ENCODE measurements at places on chromosomes 7 and 10.
A peak's percentile ranks its signal among the peaks of the same experiment; 100 is the strongest.

DNA sequence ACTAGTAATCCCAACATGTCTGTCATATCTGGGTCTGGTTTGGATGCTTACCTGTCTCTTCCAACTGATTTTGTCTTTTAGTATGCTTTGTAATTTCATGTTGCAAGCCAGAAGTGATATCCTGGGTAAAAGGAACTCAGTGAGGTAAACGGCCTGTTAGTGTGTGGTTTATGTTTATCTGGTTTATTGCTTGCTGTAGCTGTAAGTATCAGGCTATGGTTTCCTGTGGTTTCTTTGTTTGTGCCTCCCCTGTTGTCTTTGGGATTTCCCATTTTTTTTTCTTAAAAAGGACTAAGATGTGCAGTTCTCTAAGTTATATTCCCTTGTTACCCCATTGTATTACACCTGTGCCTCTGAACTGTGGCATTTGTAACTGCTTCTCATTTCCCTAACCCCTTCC, 323.5 kb upstream of the POM121L12 start:
- no peak for DNase-seq

DNA sequence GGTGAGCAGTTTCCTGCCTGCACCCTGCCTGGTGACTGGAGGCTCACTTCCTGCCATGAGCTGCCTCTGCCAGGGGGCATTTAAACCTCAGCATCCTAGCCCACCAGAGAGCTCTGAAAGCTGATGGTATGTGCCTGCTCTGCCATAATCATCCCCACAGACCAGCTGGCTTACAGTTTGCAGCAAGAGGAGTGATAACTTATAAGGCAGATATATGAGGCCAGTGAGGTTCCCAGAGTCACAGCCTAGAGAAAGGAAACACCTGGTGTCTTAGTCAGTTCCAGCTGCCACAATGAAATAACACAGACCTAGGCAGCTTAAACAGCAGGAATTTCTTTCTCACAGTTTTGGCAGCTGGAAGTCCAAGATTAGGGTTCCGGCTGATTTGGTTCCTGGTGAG, 232.0 kb downstream of the PAXIP1 start:
- DNase-seq: no peak

GRCh38 chr10:36195364-36195763, 553.3 kb upstream of the FZD8 start:
- DNase-seq: no peak

- DNase-seq: no peak
These were observed 54.4 kb downstream of the MGMT start for GRCh38 chr10:129521161-129522025.

DNA sequence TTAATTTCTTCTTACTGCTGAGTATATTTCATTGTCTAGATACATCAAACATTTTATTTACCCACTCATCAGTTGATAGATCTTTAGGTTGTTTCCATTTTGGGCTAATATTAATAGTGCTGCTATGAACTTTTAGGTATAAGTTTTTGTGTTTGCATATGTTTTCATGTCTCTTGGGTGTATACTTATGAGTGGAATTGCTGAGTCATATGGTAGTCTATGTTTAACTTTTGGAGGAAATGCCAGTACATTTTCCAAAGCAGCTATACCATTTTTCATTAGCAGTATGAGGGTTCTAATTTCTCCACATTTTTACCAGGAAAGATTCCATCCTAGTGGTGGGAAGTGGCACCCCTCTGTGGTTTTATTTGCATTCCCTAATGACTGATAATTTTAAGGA, 101.1 kb downstream of the ANKRD30A start:
- DNase-seq: peak; percentile 46

GRCh38 chr7:64802699-64803098, 8.5 kb downstream of the ZNF138 start:
- DNase-seq: no peak

DNA sequence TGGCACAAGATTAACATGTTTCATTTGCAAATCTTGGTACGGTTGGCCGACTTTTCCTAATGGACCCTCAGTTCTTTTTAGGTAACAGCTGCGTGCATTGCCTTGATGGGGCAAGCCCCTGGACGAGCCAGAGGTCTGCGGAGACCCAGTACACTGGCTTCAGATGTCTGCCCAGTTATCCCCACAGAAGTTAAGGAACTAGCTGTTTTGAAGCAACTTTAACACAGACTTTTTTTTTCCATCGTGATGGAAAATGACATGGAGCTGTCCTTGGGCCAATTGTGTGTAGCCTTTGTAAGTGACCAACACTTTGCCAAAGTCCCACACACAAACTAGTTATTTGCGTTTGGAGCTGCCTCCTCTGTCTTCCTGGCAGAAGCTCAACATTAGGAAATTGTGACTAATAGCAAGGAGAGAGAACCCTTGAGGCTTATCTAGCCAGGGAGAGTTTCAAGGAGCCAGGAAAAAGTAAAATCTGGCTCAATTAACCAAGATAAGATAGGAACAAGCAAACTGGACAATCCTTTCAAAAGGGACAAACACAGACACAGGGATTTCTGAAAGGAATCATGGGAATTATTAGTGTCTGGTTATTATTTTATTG, 99.6 kb upstream of the BMPER start:
- no peak for DNase-seq

- no peak for DNase-seq
These were observed 302.6 kb upstream of the MYO3A start for GRCh38 chr10:25631471-25631870.

DNA sequence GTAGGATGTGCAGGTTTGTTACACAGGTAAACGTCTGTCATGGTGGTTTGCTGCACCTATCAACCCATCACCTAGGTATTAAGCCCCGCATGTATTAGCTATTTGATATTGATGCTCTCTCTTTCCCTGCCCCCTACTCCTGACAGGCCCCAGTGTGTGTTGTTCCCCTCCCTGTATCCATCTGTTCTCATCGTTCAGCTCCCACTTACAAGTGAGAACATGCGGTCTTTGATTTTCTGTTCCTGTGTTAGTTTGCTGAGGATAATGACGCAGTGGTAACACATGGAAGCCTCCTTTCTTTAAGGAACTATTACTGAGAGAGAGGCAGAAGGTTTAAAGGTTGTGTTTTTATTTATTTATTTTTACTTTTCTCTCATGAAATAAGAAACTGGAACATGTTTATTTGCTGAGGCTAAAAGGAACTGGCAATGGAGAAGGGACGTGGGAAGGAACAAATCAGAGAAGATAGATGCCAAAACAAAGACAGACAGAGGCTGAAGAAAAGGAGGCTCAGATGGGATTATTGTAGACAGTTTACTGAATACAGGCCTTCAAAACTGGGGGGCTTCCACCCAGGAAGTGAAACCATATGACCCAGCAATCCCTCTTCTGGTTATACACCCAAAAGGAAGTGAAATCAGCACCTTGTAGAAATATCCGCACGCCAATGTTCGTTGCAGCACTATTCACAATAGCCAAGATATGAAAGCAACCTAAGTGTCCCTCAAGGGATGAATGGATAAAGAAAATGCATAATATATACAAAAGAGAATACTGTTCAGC, 556.3 kb downstream of the GRM8 start:
- DNase-seq: no peak

DNA sequence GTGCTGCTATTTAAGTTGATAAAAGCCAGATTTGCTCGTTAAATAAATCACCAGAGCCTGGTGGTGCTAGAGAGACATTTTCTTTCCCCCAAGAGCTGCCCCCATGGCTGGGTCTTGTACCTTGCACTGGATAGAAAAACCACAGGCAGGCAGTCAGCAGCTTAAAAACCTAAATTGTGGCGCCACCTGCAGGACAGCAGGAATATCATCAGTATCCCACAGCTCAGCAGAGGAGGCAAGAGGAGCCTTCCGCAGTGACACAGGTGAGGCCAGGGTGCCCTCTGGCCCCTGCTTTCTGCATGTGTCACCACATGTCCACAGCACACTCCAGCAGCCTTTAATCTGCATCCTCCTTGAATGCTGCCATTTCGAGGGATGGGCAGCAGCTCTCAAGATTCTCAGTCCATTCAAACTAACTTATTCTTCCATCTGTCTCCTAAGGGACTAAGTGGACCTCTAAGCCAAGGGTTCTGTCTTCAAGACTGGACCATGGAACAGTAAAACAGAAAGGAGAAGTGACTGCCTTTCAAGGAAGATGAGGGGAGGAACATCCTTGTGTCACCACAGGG, 4.5 kb upstream of the PLXNA4 start:
- peak; percentile 81 for DNase-seq

- peak; percentile 49 for DNase-seq
These were observed 262.8 kb upstream of the GRB10 start for GRCh38 chr7:51045319-51046102.

DNA sequence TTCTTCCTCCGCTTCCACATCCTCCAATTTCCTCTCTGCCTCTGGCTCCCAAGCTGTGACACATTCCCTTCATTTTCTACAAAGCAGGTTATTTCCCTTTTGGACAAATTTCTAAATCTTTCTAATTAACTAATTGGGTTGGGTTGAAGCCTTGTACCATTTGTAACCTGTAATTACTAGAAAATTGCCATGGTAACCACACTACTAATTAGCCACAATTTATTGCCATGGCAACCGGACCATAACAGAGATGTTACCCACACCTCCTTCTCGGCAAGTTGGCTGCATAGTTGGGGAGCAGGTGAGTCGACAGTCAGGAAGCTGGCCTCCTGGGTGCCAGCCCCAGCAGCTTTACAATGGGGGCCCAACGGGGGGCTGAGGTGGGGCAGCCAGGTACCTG, 61.6 kb downstream of the GOLGA7B start:
- no peak for DNase-seq

DNA sequence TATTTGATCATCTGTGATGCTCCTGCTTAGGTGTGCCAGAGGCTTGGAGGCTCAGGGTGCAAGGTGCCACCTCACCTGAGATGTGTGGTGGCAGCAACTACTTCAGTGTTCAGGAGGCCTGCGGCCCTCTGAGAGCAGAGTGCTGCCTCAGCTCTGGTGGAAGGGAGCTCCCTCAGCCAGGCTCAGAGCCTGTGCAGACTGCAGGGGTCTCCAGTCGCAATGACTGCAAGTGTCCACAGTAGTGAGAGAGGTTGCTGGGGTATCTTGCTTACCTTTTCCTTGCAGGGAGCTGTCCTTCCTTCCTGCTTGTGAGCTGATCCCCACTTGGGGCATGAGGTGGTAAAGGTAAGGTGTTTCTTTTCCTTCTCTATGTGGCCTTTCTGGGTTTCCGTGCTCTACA, 131.0 kb upstream of the GAD2 start:
- no peak for DNase-seq

- no peak for DNase-seq
These were observed 181.8 kb upstream of the AGK start for GRCh38 chr7:141369422-141369821.

DNA sequence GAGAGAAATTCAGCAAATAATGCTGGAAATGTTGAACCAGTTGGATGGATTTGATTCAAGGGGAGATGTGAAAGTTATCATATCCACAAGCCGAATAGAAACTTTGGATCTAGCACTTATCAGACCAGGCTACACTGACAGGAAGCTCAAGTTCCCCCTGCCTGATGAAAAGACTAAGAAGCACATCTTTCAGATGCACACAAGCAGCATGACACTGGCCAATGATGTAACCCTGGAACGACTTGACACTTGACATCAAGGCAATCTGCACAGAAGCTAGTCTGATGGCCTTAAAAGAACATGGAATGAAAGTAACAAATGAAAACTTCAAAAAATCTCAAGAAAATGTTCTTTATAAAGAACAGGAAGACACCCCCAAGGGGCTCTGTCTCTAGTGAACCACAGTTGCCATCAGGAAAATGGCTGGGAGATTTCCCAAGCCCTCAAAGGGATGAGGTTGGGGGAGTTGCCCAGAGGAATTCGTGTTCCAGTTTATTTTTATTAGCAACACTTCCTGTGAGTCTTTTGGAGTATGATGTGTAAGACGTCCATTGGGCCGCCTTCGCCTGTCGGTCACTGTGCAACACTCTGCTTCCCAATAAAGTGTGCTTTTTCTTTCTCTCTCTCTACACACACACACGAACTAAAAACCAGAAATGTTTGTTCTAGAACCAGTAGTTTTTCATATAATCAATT, 200.0 kb downstream of the HIBADH start:
- no peak for DNase-seq

- no peak for DNase-seq
These were observed 369.5 kb downstream of the ABCA13 start for GRCh38 chr7:48540746-48541145.

DNA sequence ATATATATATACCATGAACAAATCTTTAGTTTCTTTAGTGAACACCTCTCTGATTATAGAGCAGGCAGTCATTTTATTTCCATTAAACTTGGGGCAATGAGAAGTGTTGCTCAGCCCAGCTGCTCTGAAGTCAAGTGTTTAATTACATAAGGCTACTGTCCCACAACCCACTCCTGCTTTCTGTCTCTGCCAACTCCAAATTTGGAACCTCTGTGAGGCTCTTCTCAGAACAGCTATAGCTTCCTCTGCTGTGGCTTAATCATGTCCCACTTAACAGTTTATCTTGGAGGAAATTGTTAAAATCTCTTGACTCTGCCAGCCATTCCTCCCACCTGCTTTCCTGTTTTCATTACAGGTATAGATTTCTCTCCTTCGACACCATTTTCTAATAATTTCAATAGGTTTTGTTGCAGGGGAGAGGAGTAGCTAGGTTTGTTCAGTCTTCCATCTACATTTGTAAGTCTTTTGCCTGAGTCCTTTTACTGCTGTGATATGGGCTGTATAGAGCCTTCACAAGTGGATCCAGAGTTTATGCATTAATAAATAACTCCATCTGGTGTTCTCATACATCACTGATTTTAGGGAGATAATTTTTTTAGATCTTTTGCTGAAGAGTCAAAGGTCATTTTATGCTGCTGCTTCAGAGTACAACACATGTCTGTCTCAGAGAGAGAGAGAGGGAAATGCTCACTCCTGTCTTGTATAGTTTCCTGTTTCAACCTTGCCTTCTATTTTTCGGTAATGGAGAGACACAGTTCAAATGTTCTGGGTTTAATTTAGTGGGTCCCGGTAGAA, 170.4 kb downstream of the WNT2 start:
- DNase-seq: no peak

DNA sequence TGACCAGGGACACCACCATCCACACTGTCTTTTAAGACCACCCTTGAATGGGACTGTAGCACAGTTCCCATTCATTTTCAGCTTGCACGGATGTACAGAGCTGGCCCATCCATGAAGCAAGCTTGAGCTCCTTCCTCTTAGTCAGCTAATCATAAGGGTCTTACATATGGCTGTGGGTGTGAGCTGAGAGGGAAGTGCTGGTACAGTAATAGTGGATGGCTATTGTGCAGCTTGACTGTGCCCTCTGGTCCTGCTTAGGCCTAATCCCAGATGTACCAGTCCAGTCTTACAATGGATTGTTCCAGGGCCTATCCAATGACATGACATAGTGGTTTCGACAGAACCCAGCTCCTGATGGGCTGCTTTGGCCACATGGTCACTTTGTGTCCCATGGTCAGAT, 96.9 kb upstream of the ZNF438 start:
- DNase-seq: no peak

- no peak for DNase-seq
These were observed 993.1 kb downstream of the KCNMA1 start for GRCh38 chr10:76644476-76644875.

DNA sequence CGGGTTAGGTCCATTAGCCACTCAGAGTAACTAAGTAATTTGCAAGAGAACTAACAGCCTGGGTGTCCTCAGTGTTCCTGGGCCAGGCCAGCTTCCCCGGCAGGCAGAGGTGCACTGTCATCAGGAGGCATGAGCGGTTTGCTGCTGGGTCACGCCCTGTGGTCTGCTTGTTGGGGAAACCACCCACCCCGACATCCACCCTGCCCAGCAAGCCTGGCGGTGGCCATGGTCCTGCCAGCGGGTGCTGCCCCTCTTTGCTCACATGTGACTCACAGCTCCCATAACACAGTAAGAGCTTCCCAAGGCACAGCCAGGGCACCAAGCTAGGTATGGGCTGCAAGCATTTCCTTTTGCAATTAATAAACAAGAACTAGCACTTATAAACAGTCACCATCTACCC, 75.9 kb downstream of the RGS10 start:
- DNase-seq: no peak
